Brain (organoid and tissue), 16 donors: ENCODE measurements at places on chromosomes 5 and 9. TPM values are rescaled to one million over a fixed set of nuclear protein-coding genes. Genes with fewer than 3 reads are reported as not detected.

GRCh38 chr9:114096041-114096511 lies 3.0 kb downstream of the KIF12 start:
- DNase-seq = no peak

DNA sequence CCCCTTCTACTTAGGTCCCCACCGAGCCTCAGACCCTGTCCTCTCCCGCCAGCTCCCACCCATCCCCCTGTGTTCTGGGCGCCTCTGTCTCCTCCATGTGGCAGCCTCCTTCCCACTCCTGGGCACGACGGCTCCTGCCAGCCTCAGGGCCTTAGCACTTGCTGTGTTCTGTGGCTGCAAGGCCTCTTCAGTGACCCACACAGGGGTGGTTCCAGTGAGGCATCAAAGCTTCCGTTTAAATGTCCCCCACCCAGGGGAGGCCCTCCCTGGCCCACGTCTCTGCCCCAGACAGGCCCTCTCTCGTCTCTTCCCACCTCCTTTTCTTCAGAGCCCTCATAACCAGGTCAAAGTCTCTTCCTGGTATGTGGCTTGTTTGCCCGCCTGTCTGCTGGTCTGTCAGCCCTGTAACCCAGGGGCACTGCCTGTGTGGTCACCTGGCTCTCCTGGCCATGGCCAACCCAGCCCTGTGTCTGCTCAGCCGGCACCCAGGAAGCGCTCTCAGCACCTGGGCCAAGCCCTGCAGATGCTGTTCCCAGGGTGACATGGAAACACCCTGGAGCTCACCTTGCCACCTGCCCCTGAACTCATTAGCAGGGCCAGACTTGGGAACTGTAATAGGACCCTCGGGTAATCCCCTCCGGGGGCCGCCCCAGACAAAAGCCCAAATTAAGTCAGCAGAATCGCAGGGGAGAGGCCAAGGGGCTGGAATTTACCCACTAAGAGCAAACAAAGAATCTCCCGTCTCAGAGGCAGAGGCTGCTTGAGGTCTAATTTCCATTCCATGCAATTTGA lies 33.7 kb downstream of the LHX3 start:
- no peak for DNase-seq

Gene SLC6A18
- polyA plus RNA-seq = not detected

DNA sequence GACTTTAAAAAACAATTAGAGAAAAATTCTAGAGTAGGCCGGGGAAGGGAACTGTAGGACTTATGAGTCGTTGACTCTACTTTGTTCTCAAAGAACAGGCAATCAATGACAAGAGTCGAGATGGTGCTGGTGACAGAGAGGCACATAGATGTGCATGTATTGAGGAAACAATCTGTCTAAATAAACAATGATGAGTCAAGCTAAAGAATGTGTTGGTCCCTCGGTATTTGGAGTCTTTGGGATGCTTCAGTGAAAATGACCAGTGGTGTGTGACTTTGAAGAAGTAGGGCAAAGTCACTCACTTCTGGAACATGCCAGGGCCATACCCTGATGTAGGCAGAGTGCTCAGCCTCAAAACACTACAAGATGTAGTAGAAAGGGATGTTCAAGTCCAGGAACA lies 288.1 kb upstream of the PANK3 start:
- no peak for DNase-seq

Gene EQTN
- not detected for polyA plus RNA-seq

DNA sequence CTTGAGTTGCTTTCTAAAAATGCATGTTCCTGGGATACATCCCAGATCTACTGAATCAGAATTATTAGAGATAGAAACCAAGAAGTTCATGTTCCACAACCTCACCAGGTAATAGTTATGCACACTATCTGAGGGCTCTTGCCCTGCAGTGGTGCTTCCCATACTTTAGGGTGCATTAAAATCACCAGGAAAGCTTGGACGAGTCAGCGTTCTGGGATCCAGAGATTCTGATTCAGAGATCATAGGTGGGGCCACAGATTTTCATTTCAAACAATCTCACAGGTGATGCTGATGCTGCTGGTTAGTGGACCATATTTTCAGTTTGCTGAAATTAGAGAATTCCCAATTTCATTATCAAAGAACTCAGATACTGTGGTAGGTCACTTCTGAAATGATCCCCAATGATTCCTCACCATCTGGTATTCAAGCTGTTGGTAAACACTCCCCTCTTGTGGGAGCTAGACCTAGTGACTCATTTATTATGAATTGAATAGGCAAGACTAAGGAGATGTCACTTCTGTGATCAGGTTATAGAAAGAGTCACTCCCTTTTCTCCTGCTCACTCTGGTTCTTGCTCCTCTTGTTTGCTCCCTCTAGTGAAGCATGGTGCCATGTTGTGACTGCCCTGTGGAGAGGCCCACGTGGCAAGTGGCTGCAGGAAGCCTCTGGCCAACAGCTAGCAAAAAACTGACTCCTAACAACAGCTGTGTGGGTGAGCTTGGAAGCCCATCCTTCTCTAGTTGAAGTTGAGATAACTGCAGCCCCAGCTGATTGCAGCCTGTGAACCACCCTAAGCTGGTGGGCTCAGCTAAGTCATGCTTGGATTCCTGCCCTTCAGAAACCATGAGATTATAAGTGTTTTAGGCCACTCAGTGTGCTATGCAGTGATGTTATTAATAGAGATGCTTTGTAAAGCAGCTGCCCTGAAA lies 59.8 kb downstream of the SH3TC2 start:
- no peak for DNase-seq

GRCh38 chr5:68565427-68565826 lies 349.9 kb downstream of the PIK3R1 start:
- DNase-seq = no peak

DNA sequence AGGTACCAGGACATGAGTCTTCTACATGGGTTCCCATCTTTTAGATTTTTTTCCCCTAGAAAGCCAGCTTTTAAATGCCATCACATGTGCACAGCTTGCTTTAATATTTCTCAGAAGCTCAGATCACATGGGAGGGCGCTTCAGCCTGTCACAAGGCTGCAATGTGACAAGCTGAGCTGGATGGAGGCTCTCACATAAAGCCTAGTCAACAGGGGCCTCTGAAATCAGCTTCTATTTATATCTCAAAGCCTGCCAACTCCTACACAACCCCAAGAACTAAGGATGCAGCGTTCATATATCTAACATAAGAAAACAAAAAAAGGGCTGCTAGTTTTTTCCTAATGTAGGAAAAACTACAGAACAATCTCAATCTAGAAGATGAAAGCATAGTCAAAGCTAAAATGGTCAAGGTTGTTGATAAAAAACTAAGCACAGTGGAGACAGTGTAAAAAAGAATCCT lies 2.3 kb downstream of the ZFAND5 start:
- peak; percentile 89 for DNase-seq

Gene SLC6A3
- 3.6 TPM for polyA plus RNA-seq

GRCh38 chr5:114981111-114981510 lies 188.6 kb downstream of the TRIM36 start:
- no peak for DNase-seq

DNA sequence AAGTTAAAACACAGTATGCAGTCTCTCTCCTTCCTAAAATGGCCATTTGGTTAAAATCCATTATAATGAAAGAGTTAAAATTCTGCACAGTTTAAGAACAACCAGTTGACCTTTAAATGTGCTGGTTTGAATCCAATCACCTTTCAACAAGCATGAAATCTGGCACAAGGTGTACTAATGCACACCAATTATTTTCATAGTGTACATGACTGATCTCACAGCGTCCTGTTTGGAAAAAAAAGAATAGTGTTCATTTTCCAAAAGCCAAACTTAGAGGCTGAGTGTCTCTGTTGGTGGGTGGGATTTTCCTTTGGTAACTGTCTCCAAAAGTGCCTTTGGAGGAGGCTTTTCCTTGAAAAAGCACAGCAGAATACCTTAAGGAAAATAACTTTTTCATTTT lies 180.6 kb downstream of the DEPDC1B start:
- DNase-seq = no peak

- no peak for DNase-seq
Measured at GRCh38 chr5:172906436-172906835, 52.8 kb upstream of the RPL26L1 start.

GRCh38 chr9:71562140-71562539 lies 206.2 kb downstream of the CEMIP2 start:
- DNase-seq = no peak

GRCh38 chr5:111248571-111248970 lies 24.4 kb downstream of the CAMK4 start:
- DNase-seq = no peak

GRCh38 chr5:54608423-54609085 lies 91.0 kb downstream of the SNX18 start:
- no peak for DNase-seq

Gene ST8SIA4
- polyA plus RNA-seq = 3.1 TPM

- DNase-seq = no peak
Measured at GRCh38 chr5:164000819-164001218, 495.4 kb downstream of the MAT2B start.

- DNase-seq = no peak
Measured at GRCh38 chr5:139459451-139459934, 3.0 kb downstream of the ECSCR start.

DNA sequence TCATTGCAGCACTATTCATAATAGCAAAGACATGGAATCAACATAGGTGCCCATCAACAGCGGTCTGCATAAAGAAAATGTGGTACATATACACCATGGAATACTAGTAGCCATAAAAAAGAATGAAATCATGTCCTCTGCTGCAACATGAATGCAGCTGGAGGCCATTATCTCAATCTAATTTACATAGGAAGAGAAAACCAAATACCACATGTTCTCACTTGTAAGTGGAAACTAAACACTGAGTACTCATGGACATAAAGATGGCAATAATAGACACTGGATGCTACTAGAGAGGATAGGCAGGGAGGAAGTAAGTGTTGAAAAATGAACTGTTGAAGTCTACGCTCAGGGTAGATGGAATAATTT lies 203.9 kb upstream of the CDH9 start:
- DNase-seq = no peak

- DNase-seq = peak; percentile 65
Measured at GRCh38 chr5:131264451-131265099, 722 bp downstream of the CDC42SE2 start.

DNA sequence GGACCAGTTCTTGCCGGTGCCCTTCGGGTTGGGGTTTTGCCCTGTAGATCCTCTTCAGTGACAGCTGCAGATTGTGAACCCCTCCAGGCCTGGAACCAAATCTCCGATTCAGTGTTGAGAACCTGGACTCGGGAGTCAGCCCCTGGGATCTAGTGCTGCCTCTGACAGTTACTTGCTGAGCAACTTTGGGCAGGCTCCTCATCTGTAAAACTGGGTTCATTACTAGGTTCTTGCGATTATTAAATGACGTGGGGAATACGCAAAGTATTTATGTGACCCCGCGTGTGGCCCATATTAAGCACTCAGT lies 600 bp downstream of the ERCC6L2 start:
- DNase-seq = no peak

GRCh38 chr5:174371600-174372094 lies 326.1 kb downstream of the NSG2 start:
- no peak for DNase-seq

GRCh38 chr9:20884985-20885593 lies 146.4 kb downstream of the HACD4 start:
- peak; percentile 43 for DNase-seq

- no peak for DNase-seq
Measured at GRCh38 chr9:281741-282645, 67.3 kb downstream of the DOCK8 start.

DNA sequence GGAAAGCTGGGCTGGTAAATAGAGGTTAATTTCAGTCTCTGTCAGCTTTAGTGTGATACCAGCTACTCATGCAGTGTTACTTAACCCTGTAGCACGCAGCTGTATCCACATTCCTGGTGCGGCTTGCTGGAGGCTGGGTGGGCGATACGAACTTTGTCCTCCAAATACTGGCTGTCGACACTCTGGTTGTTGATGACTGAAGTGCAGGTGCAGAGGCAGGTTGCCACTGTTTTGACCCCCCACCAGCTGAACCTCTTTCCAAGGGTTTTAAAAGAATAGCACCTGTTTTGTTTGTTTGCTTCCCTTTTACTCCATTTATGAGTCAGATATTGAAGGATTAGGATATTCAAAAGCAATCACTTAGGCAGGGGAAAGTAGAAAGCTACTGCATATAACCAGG lies 4.4 kb upstream of the RABGAP1 start:
- no peak for DNase-seq

- peak; percentile 53 for DNase-seq
Measured at GRCh38 chr5:146081556-146081955, 23.8 kb downstream of the PLAC8L1 start.

Gene SPATA6L
- polyA plus RNA-seq = 1.0 TPM

DNA sequence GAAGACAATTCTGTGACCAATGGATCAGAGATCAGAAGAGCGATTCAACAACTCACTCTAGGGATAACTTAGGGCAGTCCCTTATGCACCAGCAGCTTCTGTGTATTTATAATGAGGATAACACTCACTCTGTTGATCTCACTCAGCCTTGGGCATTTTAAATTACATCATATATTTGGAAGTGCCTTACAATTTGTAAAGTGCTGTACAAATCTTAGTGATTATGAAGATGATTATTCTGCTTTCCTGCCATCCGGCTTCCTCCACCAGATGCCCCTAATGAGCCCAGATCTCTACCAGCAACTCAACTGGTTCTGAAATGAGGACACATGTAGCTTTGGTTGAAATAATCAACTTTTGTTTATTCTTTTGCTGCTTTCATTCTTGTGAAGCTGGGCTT lies 105.3 kb downstream of the PCSK1 start:
- no peak for DNase-seq

DNA sequence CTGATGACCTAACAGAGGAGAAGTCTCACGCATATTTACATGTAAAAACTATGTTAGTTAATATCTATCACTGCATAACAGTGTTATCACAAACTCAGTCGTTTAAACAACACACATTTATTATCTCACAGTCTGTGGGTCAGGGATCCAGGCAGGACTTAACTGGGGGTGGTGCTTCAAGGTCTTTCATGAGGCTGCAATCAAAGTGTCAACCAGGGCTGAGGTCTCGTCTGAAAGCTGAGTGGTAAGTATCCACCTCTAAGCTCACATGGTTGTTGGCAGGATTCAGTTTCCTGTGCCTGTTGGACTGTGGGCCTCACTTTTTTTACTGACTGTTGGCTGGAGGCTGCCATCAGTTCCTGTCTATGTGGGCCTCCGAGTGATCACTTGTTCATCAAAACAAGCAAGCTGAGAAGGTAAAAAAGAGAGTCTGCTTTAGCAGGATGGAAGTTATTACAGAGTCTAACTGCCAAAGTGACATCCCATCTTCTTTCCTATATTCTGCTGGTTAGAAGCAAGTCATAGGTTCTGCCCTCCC lies 188.6 kb downstream of the CARTPT start:
- no peak for DNase-seq

Gene GARIN3
- not detected for polyA plus RNA-seq

Gene CRB2
- polyA plus RNA-seq = 6.4 TPM

DNA sequence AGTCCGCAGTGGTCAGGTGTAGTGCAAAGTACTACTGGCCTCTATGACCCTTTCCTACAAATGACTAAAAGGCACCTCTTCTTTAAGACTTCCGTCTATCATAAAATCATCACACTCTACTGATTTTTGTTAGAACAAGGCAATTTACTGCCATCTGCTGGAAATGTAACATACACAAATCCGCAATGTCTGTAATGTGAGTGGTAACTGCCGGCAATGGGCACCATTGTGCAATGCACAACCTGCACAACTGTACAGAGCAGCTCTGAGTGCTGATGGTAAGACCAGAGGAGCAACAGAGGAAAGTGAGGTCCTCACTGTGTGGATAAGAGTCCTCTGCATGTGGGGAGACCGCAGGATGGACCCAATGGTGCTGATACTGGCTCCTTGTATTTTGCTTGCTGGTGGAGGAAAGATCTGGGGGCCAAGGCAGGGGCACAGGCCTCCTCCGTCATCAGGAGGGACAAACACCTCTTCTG lies 103.7 kb downstream of the ATPSCKMT start:
- peak; percentile 48 for DNase-seq

- no peak for DNase-seq
Measured at GRCh38 chr5:78204241-78204640, 90.3 kb downstream of the AP3B1 start.
